ENCODE measurements at places on chromosomes 1 and 21.
A peak's percentile ranks its signal among the peaks of the same experiment; 100 is the strongest.

- no peak for DNase-seq
These were observed 15.2 kb downstream of the TTC3 start for GRCh38 chr21:37088186-37088735.

DNA sequence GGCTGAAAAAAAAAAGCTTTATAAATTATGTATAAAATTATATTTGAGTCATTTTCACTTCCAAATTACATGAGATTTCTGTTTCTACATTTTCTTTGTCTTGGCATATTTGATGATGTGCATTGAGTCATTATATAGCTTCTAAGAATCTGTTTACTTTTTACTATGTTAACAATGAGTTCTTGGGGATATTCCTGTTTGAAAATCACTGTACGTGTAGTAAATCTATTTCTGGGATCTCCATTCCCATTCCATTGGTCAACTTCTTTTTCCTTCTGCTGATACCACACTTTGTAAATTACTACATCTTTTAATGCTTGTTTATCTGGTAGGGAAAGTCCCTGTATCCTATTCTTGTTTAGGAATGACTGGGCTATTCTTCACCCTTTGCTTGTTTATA, 43.6 kb downstream of the TNFRSF9 start:
- no peak for DNase-seq

DNA sequence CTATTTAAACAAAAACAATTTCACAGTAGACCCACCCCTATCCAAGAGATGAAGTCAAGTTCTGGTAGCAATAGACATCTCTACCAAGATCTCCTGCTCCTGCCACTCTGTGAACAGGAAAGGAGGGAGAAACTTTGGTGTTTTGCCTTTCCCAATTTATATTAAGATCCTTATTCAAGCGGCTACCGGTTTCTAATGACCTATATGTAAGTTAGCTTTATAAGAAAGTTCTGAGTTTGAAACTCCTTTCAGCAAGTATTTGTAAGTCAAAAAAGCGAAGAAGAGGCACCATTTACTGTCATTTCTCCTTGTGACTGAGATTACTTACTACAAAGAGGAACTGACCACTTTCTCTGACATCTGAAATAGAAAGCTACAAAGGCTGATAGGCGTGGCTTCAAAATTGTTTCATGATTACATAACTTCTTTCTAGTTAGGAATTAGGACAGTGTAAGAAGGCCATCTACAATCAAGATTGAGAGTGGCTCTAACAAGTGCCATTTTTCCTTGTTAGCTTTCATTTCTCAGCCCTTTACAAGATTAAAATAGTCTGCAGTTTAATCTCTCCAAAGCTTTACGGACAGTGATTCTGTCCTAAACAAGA, at the start of gene MNDA:
MNDA (plus strand) TSS at position 448 of the 604 bp plus-strand sequence. CDS start 10,803 bp downstream, outside the sequence.
- DNase-seq: no peak

- peak; percentile 69 for DNase-seq
These were observed 28.5 kb upstream of the KCNA2 start for GRCh38 chr1:110634455-110635311.

- DNase-seq: no peak
These were observed 3.5 kb downstream of the KRTAP10-9 start for GRCh38 chr21:44630440-44630839.

- peak; percentile 93 for DNase-seq
These were observed 221.9 kb downstream of the PBX1 start for GRCh38 chr1:164780863-164781262.

DNA sequence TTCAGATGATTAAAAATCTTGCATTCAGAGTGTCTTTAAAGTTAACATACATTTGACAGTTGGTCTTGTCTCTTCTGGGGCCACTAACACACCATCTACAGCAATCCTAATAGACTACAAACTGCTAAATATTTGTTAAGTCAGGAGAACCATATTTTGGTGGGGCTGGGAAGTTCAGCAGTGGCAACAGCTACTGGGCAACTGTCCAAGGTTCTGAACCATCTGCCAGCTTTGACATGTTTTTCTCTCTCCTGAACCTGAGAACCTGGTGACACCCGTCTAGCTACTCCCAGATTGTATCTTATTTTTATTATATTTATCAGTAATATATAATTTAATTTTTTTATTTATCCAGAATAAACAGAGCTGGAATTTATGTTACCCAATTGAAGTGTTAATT, 199.0 kb upstream of the DPYD start:
- DNase-seq: peak; percentile 38

DNA sequence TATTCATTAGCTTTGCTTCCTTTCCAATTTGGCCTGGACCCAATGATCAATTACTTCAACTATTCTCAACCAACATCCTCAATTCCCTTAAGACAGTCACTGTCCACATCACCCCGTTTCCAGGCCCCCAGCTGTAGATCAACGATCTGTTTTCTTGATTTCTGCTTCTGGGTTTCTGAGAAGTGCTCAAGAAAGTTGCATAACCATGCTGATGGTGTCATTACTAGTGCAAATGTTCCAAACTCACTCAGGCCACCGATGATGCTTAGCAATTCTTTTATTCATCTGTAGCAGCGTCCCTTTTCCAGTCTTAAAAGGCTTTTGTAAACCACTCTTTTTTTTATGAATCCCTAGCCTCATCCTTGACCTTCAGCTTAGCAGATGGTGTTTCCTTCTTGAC, 155.8 kb upstream of the PTGFR start:
- no peak for DNase-seq

DNA sequence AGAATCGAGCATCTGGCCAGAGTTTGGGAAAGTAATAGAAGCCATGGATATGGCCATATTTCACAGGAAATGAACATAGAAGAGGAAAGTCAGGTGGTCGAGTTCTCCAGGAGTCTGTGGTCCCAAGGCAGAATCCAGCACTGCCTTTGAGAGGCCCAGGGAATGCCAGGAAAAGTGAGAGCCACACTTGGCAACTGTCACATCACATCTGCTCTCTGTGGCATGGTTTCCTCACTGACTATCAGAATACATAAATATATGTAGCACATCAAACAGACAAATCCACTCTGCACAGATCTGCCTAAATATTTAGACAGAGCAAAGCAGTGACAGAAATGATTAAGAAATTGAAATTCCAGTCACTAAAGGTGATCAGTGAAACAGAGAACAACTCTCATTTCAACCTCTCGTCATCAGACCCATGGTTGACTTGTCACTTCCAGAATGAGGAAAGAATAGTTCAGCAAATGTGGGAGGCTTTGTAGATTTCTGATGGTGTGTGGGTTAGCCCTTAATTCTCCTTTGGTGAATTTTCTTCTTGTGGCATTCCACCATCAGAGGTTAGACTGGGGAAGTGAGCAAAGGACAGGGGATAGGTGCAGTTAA, 58.8 kb upstream of the MAN1A2 start:
- no peak for DNase-seq

DNA sequence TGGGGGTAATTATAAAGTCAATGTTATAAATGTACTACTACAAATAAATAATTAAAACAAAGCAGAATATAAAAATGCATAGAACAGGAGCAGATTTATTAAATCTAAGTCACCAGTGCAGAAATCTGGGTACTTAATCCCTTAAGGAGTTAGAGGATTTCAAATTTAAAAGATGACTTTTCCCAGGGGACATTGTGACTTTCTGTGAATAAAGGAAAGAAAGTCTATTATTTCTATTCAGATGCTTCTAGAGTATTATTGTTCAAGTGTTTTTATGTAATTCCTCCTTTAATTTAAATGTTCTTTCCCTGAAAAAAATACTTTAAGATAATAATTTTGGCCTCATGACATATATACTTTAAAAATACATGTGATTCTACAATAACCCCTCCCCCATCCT, 43.4 kb downstream of the SYDE2 start:
- no peak for DNase-seq

DNA sequence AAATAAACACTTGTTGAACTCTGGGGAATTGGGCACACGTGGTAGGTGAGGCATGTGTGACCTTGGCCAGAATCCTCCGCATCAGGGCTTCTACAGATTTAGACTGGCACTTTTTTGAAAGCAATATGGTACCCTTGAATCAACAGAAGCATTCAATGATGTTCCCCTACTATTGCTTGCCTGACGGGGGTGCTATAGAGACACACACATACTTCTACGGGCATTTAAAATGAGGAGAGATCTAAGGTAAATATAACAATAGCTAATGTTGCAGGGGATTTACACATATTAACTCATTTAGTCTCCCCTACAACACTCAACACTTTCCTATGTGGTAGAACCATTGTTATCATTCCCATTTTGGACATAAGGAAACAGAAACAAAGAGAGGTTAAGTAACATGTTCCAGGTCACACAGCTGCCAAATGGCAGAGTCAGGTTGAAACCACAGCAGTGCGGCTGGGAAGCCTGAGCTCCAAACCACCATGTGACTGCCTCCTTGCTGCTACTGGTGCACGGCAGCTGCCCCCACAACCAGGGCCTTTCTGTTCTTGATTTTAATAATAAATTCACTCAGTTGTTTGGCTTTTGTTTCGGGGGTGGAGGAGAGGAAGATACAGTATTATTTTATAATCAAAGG, 147.4 kb downstream of the ZNF281 start:
- no peak for DNase-seq

- no peak for DNase-seq
These were observed 1.5 kb downstream of the PGBD5 start for GRCh38 chr1:230424391-230425251.

GRCh38 chr21:16644685-16645084, 868.2 kb upstream of the CXADR start:
- DNase-seq: peak; percentile 8

DNA sequence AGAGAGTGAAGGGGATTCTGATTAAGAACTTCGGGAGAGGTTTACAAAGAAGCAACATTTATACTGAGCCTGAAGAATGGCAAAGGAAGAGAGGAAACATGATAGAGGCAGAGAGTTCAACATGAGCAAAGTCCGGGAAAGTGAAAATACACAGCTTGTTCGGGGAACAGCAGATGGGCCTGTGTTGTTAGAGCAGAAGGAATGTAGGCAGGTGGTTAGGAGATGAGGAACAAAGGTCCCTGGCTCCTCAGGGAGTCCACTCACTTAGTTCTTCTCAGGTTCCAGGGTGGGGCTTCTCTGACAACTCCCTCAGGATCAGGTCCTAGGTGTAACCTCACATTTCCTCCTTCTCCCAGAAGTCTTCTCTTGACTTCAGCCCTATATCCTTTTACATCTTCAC, 5.1 kb upstream of the ZNF326 start:
- DNase-seq: no peak

GRCh38 chr21:31887391-31887841, 14.6 kb downstream of the HUNK start:
- DNase-seq: no peak

DNA sequence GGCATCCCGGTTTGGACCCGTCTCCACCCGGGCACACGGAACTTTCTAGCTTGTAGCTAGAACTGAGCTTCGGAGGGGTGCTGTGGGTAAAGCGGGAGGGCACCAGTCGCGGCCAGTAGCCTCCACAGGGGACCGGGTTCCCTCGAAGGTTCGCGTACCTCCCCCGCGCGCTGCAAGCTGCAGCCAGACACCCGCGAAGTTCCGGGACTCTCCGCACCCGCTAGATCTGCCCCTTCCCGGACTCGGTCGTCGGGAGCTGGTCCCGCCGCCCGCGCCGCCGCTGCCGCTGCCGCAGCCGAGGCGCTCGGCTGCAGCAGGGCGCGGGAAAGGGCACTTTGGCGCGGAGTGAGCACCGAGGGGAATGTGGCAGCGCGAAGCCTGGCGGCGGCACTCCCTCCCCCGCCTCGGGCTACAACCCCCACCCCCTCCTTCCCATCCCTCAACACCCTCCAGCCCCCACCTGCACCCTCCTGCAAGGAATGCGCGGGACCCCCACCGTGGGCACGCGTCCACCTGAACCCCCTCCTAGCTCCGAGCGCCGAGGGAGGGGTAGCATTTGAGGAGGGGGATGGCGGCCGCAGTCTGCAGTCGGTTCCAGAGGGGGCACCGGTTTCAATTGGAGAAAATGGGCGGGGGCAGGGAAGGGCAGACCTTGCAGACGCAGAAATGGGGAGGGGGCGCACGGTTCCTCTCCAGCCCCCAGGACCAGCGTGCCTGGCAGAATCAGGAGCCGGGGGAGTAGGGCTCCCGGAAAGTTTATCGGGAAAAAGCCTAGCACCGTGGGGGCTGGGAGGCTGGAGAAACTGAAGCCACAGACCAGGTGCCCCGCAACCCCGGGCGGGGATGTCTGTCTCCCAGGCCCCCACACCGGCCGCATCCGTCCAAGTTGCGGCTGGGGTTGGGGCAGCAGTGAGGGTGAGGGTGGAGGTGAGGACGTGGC, 968 bp downstream of the CSMD2 start:
- DNase-seq: no peak

DNA sequence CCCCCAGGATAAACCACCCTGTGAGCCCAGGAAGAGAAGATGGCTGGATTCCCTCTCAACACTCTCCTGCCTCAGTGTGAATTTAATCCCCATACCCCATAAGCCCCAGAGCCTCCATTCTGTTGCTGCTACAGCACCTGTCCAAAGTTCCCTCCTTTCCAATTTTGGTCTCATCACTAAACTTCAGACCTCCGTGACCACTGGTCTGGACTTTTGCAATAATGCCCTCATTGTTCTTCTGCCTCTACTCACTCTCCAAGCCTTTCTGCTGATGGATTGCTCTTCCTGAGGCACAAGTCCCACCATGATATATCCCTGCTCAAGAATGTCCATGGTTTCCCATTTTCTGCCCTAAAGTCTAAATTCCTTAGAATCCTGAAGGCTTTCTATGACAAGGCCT, 83.2 kb downstream of the CD58 start:
- no peak for DNase-seq

DNA sequence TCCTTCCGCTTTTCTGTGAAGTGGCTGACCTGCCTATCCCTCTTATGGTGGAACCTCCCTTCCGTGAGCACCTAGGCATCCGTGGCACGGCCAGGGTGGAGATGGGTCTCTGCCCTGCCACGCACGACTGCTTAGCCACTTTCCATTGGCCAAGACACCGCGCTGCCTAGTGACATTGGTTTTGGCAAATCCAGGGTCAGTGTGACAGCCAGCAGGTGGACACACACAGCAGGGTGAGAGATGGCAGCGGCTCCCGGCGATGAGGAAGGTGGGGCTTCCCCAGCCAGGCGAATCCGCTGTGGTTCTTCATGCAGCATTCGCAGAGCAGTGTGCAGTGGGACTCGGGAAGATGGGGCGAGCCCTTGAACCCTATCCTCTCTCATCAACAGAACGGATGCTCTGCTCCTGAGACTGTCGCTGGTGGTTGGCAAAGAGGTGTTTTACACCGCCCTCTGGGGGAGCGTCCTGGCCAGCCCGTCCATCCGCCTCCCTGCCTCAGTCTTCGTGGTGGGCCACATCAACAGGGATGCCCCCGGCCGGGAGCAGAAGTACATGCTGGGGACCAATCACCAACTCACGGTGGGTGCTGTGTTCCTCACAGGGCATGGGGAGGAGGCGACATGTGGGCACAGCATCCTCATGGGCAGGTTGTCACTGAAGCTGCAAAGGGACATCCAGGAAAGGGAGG, 51.8 kb downstream of the DOP1B start:
- DNase-seq: no peak

Measured in LHCN-M2 (cell line).